ENCODE measurements at places on chromosomes 6 and 20.

GRCh38 chr6:166996406-166996805 is 2.8 kb upstream of the CEP43 start:
- peak; percentile 64 for DNase-seq

DNA sequence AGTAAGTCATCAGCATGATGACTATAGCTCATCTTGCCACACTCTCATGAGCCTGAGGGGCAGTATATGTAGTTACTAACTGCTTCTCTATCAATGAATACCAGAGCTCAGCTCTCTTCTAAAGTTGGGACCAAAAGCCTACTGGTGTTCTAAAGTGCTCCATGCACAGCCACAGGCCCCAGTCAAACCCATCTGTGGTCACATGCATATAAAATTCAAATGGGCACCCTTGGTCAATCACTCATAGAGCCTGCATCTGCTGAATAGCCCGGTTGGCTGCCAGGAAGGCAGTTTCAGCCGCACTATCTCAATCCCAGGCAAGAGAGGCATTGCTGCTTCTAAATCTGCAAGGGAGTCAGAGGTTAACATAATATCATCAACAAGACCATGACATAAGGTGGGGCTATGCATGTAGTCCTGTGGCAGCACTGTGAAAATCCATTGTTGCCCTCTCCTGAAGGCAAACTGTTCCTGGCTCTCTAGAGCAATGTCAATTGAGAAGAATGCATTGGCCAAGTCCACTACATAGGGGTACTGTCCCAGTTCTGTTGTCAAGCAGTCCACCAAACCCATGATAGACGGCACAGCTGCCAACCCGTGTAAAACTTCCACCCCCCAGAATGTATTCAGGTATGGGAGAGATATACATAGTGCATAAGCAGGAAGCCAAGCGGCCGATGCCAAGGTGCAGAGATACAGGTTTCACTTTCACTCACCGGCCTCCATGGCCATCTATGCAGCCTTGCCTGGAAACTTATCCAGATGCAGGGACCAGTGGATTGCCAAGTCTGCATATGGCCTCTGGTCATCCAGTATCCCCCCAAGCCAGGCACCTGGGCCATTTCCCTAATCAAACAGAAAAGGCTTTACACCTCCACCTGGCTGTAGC is 76.2 kb downstream of the ALDH8A1 start:
- DNase-seq: no peak

DNA sequence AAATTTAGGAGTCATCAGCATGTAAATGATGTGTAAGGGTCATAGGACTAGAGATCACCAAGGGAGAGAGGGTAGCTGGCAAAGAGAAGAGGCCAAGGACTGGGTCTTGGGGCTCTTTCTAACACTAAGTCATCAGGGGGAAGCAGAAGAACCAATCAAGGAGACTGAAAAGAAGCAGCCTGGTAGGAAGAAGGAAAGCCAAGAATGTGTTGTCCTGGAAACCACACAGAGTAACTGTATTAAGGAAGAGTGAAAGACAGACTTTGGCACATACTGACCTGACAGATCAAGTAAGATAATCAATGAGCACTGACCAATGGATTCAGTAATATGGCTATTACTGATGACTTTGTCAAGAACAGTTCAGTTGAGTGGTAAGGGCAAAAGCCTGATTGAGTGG is 42.3 kb upstream of the LAMA4 start:
- DNase-seq: no peak

GRCh38 chr6:33824461-33825154 is 20.8 kb upstream of the MLN start:
- no peak for DNase-seq

DNA sequence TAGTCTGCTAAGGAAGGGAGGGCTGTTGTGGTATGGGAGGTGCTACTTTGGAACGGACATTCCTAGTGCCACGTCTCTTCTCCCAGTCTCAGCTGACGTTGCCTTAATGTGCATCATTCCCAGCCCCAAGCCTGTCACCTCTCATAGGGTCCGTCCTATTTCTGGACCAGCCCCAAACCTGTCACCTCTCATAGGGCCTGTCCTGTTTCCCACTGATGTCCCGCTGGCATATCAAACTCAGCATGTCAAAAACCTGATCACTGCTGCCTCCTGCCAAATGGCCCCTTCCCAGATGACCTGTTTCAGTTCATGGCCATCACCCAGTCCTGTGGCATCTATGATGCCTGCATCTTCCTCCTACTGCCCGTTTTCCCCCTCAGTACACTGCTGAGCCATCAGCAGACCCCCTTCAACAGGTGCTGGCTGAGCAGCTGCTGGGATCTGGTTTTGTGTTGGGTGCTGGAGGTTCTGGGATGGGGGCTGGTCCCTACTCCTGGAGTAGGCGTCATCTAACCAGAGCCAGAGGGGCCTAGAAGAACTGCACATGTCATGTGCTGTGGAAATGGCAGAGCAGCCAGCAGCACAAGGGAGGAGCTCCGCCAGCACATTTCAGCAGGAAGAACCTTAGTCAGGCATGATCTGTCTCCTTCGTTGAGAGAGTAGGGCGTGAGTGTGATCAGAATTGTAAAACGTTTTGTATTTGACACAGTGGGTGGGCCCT is 3.3 kb downstream of the ENTPD6 start:
- peak; percentile 10 for DNase-seq

- DNase-seq: no peak
Measured at GRCh38 chr6:142822383-142822782, 122.6 kb downstream of the HIVEP2 start.

- no peak for DNase-seq
Measured at GRCh38 chr6:39558079-39558478, 167.1 kb downstream of the KIF6 start.

- no peak for DNase-seq
Measured at GRCh38 chr20:52777171-52777570, 195.0 kb upstream of the TSHZ2 start.

GRCh38 chr6:162069995-162070394 is 657.6 kb downstream of the PRKN start:
- DNase-seq: peak; percentile 23

- DNase-seq: no peak
Measured at GRCh38 chr6:10205120-10205519, 209.8 kb downstream of the TFAP2A start.

DNA sequence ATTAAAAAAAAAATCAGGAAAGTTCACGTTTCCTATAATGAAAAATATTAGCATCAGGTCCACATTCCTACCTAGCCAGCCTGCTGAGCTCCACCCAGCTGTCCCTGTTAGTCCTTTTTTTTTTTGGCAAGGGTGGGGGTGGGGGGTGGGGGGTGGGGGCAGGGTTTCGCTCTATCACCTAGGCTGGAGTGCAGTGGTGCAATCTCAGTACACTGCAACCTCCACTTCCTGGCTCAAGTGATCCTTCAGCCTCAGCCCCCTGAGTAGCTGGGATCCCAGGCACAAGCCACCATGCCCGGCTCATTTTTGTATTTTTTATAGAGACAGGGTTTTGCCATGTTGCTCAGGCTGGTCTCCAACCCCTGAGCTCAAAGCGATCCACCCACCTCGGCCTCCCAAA is 7.5 kb upstream of the SLC2A10 start:
- DNase-seq: no peak

GRCh38 chr6:102981490-102982015 is 1588.0 kb downstream of the GRIK2 start:
- no peak for DNase-seq

DNA sequence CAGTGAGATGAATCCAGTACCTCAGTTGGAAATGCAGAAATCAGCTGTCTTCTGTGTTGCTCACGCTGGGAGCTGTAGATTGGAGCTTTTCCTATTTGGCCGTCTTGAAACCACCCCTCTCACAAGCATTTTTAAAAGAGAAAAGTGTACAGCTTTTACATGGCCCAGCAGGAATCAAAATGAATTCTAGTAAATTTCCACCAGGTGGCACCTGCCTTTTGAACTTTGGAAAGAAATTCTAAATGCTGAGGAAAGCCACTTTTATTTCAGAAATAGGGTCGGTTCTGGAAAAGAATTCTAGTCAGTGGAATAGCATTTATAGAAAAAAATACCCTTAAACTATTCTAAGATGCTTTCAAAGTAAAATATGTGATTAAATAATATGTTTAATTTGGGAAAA is 647.8 kb downstream of the CD109 start:
- peak; percentile 15 for DNase-seq
